T-cell (primary cell): ENCODE measurements at places on chromosomes 6 and 20. TPM values are rescaled to one million over a fixed set of nuclear protein-coding genes. Genes with fewer than 3 reads are reported as not detected.
A peak's percentile ranks its signal among the peaks of the same experiment; 100 is the strongest.

- no peak for DNase-seq
Observed at GRCh38 chr6:145699462-145699861, 35.9 kb downstream of the EPM2A start.

DNA sequence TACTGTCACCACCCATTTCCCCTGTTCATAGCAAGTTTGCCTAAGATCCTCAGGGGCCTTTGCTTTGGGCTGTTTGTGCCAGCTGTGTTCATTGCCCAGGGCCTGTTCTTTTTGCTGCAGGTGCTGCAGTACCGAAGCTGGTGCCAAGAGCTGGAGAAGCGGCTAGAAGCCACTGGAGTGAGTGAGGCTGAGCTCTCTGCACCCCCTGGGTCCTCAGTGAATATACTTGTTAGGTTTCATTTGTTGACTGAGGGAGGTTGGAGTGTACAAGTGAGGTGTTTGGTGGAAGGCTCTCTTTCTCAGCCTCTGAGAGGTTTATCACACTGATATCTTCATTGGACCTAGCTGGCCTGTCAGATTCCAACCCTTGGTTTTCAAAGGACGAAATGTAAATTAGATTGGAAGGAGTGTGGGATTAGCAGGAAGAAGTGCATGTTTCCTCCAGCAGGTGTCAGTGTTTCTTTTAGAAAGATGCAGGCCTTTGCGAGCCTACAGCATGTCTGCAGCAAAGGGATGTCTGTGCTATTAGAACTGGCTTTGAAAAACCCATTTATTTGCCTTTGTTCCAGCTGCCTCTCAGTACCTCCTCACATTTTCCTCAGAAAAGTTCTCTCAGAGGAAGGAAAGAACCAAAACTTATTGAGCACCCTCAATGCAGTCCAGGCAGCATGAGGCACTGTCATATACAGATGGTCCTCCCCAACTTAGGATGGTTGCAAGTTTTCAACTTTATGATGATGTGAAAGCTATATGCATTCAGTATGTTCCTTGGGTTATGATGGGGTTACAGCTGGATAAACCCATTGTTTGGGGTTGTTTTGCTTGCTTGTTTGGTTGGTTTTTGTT is 8.3 kb downstream of the CEP250 start:
- DNase-seq: peak; percentile 47

DNA sequence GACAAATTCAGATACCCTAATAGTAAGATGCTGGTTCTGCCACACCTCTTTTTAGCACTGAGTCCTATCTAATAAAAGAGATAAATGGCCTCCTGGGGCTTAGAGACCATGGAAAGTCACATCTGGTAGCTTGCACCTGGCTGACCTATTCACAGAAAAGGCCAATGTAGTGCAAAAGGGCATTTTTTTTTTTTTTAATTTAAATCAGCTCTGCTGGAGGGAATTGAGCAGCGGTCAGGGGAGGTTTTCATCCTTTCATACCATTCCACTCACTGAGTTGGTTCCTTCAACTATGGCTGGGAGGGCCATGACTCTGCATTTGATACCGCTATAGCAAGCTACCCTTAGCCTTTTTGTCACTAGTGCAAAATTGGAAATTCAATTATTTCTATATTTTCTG is 20.1 kb upstream of the HS3ST5 start:
- DNase-seq: no peak

- DNase-seq: no peak
Observed at GRCh38 chr6:129641344-129641743, 68.6 kb downstream of the ARHGAP18 start.

ABCC10 gene
- total RNA-seq: 75.5 TPM

HLA-DPA1 gene
- total RNA-seq: 29.6 TPM

- no peak for DNase-seq
Observed at GRCh38 chr6:167652701-167653095, 174.0 kb upstream of the AFDN start.

- DNase-seq: peak; percentile 48
Observed at GRCh38 chr6:136226027-136226673, 24.0 kb downstream of the MTFR2 start.

GRCh38 chr6:63943826-63944225 is 308.2 kb downstream of the PHF3 start:
- DNase-seq: no peak

DNA sequence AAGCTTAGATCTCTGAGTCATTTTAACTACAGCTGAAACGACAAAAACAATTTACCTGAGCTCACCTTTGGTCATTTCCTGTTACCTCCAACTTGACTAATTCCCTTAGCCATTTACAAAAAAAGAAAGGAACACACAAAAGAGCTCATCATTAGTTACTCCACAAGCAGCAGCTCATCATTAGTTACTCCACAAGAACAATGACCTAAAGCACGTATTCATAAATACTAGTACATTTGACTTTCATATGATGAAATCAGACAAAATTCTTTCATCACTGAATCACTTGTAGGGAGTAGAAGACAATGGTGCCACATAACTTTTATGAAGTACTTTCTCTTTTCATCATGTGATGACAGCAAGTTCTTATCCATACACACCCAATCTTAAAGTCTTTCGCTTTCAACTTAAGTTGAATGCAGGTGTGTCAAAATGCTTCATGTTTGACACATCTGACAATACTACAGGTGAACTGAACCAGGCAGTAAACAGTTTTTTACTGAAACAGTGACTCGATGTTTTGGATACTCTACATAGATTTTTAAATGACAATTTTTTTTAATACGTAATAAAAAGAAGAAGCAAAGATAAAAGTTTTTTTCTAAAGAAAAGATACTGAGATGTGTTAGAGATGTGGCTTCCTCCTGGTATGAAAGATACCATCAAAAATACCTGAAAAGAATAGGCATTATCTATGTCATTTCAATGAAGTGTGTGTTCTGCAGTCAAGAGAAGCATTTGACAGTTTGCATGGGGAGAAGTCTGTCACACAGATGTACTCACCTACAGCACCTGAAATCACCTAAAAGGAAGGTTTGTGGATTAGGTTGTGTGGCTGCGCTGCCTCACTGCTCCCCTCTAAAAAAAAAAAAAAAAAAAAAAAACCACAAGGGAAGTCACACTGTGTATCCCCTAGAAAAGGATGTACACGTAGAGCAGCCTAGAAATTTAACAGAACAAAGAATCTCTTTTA is 109.1 kb downstream of the PRDM1 start:
- peak; percentile 18 for DNase-seq

DNA sequence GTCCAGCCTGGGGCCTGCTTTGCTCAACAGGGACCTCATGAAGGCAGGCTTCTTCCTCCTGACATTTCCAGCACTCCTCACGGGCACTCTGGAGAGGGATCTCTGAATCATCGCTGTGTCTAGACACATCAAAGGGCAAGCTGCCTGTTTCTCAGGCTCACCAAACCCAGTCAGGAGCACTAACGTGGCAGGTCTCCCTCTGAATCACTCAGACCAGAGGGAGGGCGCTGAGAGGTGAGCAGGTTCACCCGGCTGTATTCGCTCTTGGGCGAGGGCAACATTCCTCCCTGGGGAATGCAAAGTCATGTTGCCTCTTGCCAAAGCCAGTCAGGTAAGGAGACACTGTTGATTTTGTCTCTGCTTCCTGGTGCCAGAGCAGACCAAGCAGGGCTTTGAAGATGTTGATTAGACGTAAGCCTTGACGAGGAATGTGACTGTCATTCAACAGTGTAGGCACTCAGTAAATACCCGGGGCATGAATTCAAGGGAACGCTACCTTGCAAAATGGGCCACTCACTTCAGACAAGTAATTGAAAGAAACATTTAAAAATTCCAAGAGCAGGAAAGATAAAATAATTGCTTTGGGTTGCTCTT is 50.1 kb downstream of the CYP24A1 start:
- no peak for DNase-seq

ZNF391 gene
- 2.0 TPM for total RNA-seq

GRCh38 chr20:46977909-46978588 is 83.4 kb downstream of the EYA2 start:
- no peak for DNase-seq

- DNase-seq: no peak
Observed at GRCh38 chr20:56411759-56412472, at the start of gene CASS4. Gene CASS4, plus strand, starts transcription at chr20:56412260. Its CDS starts 199 bp downstream, at chr20:56412459.
